AG04450 (cell line): ENCODE measurements at places on chromosomes 11 and 22. TPM values are rescaled to one million over a fixed set of nuclear protein-coding genes. Genes with fewer than 3 reads are reported as not detected.

The ANO9 gene
- 0.10 TPM in 1 of 2 replicates, not detected in the other for polyA plus RNA-seq

The UEVLD gene
- polyA plus RNA-seq = 20.3 and 27.6 TPM in 2 replicates

The OR56B1 gene
- not detected in 2 replicates for polyA plus RNA-seq

The YPEL4 gene
- polyA plus RNA-seq = 0.83 and 1.1 TPM in 2 replicates

The CARD16 gene
- polyA plus RNA-seq = 105 and 125 TPM in 2 replicates

The CSTPP1 gene
- 30.2 and 38.7 TPM in 2 replicates for polyA plus RNA-seq

The MLC1 gene
- polyA plus RNA-seq = 0.15 and 0.27 TPM in 2 replicates

The EIF4ENIF1 gene
- 21.0 and 21.4 TPM in 2 replicates for polyA plus RNA-seq

The ALDH3B2 gene
- polyA plus RNA-seq = not detected in 2 replicates

The C11orf68 gene
- 32.9 and 52.2 TPM in 2 replicates for polyA plus RNA-seq

The IGSF22 gene
- not detected in 2 replicates for polyA plus RNA-seq

The HEPACAM gene
- 0.05 and 0.10 TPM in 2 replicates for polyA plus RNA-seq

The DUSP8 gene
- polyA plus RNA-seq = 1.5 and 2.1 TPM in 2 replicates

The ENTHD1 gene
- not detected in 2 replicates for polyA plus RNA-seq

The MN1 gene
- 2.7 and 4.4 TPM in 2 replicates for polyA plus RNA-seq

The FOLR1 gene
- polyA plus RNA-seq = 0.19 and 0.21 TPM in 2 replicates

The PLEKHA7 gene
- 0.05 and 0.16 TPM in 2 replicates for polyA plus RNA-seq

- DNase-seq = no peak
Measured at GRCh38 chr11:62558669-62559068, 12.1 kb upstream of the AHNAK start.

GRCh38 chr11:9092853-9093778 is 1.7 kb upstream of the SCUBE2 start:
- no peak for DNase-seq

- no peak for DNase-seq
Measured at GRCh38 chr11:127931803-127932202, 655.6 kb downstream of the ETS1 start.

- no peak for DNase-seq
Measured at GRCh38 chr11:15446929-15447328, 332.2 kb downstream of the INSC start.

DNA sequence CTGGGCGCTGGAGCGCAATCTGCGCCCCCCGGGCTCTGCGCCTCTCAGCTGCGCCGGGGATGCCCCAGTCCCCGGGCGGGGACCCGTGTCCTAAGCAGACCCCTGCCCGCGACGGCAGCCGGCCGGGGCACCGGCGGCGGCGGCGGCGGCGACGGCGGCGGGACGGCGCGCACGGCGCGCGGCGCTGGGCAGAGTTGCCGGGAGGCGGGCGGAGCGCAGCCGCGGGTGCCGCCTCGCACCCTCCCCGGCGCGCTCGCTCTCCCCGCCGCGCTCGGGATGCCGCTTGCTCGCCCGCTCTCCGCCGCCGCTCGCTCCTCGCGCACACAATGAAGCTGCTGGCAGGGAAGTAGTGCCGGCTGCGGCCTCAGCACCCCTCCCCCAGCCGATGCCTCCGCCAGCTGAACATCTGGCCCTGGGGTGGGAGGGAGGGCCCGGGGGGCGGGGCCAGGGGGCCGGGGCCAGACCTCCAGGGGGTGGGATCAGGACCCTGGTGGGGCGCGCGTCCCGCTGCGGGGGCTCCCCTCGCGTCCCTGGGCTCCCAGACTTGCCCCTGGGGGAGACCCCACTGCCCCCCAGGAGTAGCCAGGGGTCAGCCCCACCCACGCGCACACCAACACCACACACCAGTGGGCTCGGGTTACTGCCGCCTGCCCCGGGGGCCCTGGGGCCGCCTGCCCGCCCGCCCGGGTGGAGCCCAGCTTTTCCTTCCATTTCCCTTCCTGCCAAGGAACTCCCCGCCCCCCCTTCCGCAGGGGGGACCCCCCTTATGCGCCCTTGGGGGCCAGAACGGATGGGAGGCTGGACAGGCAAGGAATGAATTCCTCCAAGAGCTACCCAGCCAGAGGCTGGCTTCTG is at the start of gene RCOR2:
Gene RCOR2 (minus strand): TSS at position 328 of the 855 bp plus-strand sequence. CDS start 708 bp downstream, outside the sequence.
- DNase-seq = peak; percentile 69

GRCh38 chr11:70433966-70434812 is 35.9 kb downstream of the CTTN start:
- DNase-seq = no peak

- DNase-seq = no peak
Measured at GRCh38 chr22:36244522-36245391, 5.4 kb upstream of the APOL2 start.

- no peak for DNase-seq
Measured at GRCh38 chr11:124310721-124311120, 3.0 kb downstream of the OR8D1 start.

- no peak for DNase-seq
Measured at GRCh38 chr22:27028093-27028492, 370.7 kb downstream of the MIAT start.

GRCh38 chr11:13117344-13117743 is 108.2 kb downstream of the RASSF10 start:
- DNase-seq = no peak

DNA sequence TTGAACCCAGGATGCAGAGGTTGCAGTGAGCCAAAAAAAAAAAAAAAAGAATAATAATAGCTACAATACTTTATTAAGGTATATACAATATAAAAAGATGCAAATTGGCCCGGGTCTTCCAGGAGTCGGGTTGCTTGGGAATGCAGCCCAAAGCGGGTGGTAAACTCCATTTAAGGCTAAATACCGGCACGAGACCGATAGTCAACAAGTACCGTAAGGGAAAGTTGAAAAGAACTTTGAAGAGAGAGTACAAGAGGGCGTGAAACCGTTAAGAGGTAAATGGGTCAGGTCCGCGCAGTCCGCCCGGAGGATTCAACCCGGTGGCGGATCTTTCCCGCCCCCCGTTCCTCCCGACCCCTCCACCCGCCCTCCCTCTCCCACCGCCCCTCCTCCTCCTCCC is 143.3 kb downstream of the DLG2 start:
- peak; percentile 3 for DNase-seq

- no peak for DNase-seq
Measured at GRCh38 chr11:62575837-62576236, 2.1 kb upstream of the EEF1G start.

DNA sequence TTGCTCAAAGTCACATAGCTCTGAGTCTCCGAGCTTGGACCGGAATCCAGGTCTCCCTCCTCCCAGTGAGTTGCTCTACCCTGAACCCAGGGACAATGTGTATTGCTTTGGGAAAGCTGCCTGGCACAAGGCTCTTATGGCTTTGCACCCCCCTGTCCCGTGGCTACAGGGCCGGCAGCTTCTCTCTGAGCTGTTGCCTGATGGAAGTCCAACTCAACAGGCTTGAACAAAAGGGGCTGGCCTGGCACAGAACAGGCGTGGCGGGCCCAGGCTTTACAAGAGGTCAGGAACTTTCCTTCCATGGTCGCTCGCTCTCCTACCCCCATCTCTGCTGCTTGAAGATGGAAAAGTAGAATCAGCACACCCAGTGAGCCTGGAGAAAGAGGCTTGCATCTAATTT is 34.3 kb downstream of the MYEOV start:
- DNase-seq = no peak

DNA sequence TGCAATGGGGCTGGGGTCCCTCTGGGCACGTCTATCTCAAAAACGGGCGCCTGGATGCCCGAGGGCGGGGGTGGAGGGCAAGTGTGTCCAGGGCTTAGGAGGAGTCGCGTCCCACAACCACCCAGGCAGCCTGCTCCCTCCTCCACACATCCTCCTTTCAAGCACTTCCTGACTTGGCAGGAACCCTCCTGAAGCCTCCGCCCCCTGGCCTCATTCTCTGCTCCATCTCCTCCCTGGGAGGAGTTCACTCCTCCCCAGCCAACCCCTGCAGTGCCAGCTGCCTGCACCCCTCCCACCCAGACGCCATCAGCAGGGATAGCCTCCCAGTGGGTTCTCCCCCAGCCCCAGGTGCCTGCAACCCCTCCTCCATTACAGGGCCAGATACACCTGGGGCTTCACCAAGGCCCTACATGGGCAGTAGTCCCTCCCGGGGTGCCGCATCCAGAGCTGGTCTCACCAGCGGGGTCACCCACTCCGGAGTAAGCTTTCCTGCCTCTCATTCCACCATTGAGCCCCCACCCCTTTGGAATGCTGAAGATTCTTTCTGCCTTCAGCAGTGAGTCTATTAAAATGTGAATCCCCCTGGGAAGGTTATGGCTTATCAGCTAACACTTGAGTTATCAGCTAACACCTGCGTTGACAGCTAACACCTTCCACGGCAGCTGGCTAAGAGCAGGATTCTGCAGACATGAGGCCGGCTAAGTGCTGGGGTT is 24.4 kb downstream of the RTN4R start:
- DNase-seq = peak; percentile 38

GRCh38 chr22:30452861-30453260 is 19.0 kb downstream of the SEC14L3 start:
- DNase-seq = no peak

GRCh38 chr11:94586546-94586945 is 19.4 kb downstream of the PIWIL4 start:
- DNase-seq = no peak

- DNase-seq = no peak
Measured at GRCh38 chr11:70625051-70625450, 226.7 kb downstream of the CTTN start.

DNA sequence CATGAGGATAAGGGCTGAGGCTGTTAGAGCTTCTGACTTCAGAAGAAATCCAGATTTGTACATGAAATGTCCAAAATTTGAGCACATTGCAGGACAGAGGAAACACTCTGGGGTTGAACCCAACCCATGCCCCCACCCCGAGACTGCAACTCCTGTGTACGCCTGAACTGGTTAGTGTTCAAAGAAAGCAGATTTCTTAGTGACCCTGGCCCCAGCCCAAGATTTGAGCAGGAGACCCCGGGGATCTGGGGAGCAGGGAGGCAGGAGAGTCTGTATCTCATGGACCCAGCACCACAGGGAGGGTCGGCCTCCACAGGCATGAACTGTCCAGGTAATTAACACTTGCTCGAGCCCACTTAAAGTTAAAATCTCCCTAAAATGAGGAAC is 69.3 kb upstream of the WNT7B start:
- no peak for DNase-seq

- no peak for DNase-seq
Measured at GRCh38 chr11:58466293-58466692, 24.3 kb upstream of the OR5B12 start.

GRCh38 chr11:100981196-100981824 is 148.3 kb downstream of the PGR start:
- DNase-seq = no peak

GRCh38 chr11:19713196-19714021 is 772 bp downstream of the NAV2 start:
- no peak for DNase-seq

GRCh38 chr11:67632175-67632981 is 2.6 kb upstream of the NUDT8 start:
- no peak for DNase-seq

GRCh38 chr11:8604078-8604723 is 10.2 kb upstream of the STK33 start:
- peak; percentile 100 for DNase-seq

DNA sequence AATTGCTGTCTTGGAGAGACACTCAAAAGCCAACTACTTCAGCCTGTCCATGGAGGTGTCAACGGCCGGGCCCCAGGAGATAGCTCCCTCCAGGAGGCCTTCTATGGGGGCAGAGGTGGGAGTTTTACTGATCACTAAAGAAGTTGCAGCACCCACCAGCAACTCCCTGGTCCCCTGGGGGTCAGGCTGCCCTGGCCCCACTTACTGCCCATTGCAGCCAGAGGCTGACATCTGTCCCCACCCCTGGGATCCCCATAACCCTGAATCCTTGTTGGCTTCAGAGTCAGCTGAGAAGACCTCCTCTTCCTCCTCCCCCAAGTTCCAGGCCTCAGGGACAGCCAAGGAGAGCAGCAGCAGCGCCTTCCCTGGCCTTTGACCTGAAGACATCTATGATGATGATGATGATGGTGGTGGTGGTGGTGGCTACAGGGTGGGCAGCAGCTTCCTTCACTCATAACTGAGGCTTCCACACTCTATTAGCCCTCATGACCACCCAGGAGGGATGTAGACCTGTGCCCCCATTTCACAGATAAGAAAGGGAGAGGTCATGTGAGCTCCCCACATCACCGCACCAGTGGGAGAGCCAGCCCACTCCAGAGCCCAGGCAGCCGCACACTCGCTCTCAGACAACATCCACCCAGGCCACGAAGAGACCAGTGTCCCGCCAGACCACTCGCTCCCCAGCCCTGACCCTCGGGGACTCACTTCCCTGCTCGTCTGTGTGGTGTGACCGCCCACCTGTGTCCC is 43.8 kb upstream of the FGF3 start:
- no peak for DNase-seq

GRCh38 chr11:78800756-78801155 is 226.1 kb upstream of the NARS2 start:
- DNase-seq = no peak

- no peak for DNase-seq
Measured at GRCh38 chr11:43381802-43382201, 23.1 kb downstream of the TTC17 start.

DNA sequence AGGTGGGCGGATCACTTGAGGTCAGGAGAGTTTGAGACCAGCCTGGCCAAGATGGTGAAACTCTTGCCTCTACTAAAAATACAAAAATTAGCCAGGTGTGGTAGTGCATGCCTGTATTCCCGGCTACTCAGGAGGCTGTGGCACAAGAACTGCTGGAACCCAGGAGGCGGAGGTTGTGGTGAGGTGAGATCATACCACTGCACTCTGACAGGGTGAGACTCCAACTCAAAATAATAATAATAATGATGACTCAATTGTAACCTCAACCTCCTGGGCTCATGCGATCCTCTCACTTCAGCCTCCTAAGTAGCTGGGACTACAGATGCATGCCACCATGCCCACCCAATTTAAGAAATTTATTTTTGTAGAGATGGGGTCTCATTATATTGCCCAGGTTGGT is 15.6 kb upstream of the CHRNA10 start:
- no peak for DNase-seq

DNA sequence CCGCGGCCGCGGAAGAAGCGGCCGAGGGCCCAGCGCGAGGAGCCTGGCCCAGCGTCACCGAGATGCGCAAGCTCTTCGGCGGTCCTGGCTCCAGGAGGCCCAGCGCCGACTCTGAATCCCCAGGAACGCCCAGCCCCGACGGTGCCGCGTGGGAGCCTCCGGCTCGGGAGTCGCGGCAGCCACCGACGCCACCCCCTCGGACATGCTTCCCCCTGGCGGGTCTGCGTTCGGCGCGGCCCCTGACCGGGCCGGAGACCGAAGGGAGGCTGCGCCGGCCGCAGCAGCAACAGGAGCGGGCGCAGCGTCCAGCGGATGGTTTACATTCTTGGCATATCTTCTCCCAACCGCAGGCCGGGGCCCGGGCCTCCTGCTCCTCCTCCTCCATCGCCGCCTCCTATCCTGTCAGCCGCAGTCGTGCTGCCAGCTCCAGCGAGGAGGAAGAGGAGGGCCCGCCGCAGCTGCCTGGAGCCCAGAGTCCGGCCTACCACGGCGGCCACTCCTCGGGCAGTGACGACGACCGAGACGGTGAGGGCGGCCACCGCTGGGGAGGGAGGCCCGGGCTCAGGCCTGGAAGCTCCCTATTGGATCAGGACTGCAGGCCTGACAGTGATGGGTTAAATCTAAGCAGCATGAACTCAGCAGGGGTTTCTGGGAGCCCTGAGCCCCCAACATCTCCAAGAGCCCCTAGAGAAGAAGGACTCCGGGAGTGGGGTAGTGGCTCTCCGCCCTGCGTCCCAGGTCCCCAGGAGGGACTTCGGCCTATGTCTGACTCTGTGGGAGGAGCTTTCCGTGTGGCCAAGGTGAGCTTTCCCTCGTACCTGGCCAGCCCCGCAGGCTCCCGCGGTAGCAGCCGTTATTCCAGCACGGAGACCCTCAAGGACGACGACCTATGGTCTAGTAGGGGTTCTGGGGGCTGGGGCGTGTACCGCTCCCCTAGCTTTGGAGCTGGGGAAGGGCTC is 1.2 kb downstream of the ARHGEF17 start:
- peak; percentile 90 for DNase-seq
